ENCODE measurements at places on chromosomes 1 and 21. TPM values are rescaled to one million over a fixed set of nuclear protein-coding genes. Genes with fewer than 3 reads are reported as not detected.

Gene TFF3
- polyA plus RNA-seq = 4.5 TPM

DNA sequence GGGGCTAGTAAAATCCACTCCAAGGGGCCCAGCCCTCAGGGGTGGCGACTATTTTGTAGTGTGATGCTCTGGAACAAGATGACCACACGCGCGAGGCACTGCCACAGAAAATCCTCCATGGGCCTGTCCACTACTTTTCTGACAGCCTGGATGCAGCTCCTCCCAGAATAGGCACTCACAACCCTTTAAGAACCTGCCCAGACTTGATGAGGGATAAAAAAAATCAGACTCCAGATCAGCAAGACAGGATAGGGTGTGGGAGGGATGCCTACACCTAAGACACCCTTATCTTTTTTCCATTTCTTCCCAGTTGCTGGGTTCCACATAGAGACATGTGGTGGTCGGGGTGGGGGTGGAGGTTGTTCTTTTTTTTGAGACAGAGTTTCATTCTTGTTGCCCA is 33.5 kb downstream of the PCAT6 start:
- no peak for DNase-seq

DNA sequence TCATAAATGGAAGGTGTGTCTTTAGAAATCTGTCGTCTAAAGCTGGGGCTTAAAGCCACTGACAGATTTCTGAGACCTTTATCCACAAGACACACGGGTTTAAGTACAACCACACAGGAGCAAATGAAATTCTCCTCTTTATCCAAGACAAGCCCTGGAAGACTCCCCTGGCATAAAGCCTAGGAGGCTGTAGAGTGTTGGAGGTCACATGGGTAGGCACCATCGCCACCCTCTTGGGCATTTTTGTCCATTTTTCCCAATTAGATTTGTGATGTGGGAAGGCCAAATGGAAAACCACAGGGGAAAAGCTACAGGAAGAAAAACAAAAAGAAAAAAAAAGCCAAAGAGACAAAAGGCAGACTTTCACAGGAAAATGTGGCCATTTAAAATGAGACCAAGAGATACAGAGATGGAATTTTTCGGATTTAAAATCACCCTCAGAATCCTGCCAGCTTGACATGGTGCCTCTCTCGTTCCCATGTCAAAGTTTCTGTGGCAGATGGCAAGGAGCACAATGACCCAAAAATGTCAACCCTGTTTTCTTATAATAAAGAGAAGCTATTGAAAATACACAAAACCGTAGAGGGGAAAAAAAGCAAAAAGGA is 91.9 kb downstream of the PLD5 start:
- DNase-seq = no peak

Gene RO60
- polyA plus RNA-seq = 38.7 TPM

DNA sequence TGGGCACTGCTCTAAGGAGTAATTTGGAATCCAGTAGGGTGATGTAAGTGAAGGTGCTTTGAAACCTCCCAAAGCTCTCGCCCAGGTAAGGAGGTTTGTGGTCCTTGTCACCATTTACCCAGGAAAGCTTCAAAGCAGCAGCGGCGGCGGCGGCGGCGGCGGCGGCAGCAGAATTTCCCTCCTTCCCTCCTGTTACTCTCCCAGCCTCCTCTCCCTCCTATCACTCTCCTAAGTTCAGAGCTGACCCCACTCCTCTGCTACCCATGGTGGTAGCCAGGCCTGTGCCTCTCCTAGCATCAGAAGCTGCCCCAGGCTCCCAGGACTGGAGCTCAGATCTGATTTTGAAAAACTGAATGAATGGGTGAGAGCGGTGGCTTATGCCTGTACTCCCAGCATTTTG is 60.7 kb downstream of the ACBD3 start:
- DNase-seq = no peak

GRCh38 chr1:11979028-11979850 is 1.0 kb upstream of the MFN2 start:
- DNase-seq = no peak

DNA sequence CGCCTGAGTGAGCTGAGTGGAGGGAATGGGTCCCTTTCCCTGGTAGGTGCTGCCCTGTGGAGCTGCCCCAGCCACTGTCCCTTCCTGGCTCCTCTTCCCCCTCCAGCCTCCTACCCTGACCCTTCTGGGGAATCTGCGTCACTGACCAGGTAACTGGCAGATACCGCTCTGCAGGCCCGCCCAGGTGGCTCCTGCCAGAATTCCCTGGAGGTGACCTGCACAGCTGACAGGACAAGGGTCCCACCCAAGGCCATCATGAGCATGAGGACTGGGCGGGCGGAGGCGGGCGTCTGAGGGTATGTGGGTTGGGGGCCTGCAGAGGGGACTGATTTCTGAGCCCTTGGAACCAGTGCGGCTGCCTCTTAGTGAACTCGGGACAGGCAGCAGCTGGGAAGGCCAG is 32.5 kb downstream of the DHRS3 start:
- no peak for DNase-seq

Gene ARTN
- polyA plus RNA-seq = 1.2 TPM

DNA sequence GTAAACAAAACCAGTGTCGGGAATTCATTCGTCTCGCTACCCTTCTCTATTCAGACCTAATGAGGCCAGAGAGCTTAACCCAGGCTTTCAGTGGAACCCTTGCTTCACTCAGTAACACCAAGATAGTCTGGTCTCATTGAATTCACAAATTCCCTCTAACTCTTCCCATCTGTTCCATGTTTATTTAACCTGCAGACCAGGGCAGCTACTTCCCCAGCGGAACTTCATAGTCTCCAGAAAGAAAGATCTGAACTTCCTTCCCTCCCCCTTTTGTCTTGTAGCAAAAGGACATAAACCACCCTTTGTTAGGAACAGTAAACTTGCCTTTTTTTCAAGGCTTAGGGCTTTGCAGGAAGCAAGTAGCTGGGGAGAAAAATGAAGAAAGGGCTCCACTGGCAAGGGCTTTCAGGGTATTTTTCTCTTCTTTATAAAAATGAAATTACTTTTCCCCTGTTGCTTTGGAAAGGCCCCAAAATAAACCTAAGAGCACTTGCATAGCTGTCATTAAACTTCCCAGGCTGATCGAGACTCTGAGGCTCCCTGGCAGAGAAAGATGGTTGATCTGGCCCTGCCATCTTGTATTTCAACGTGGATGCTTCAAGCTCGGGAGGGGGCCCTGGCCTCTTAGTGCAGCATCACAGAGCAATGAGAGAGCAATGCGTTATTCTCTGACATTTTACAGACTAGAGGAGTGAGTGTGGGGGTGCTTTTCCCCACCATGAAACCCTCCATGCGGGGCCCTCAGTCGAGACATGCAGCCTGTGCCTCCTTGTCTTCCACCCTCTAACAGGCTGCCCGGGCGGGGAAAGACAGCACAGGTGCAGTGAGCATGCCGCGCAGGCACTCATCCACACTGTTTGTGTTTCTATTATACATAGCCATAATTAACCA is 30.0 kb downstream of the MIS18A start:
- no peak for DNase-seq

DNA sequence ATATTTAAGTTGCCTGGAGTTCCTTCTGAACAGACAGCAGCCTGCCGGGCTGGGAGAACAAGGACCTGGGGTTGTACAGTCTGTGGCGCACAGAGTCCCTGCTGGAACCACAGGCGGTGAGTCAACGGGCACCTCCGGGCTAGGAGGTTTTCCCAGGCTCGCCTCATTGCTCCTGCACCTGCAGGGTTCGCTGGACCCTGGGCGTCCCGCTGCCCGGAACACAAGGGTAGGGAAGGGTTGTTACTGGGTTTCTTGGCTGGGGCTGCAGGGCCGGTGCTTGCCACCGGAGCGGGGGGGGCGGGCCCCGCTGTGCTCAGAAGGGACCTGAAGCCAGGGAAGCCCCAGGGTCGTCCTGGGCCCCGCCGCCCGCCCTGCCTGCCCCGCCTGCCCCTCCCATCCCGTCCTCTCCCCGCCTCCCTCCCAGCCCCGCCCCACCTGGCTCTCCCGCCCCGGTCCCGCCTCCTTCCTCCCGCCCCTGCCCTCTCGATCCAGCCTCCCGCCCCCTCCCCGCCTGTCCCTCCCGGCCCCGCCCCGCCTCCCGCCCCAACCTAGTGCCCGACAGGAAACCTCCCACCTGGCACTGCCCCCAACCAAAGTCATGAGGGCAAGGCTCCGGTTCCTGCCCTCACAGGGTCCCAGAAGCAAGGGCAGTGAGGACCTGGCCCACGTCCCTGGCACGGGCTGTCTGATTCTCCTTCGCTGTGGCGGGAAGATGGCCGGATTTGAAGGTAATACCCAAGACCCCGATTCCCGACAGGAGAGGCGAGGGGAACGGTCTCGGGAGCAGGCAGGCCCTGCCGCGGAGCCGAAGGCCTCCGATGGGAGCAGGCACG is 6.8 kb downstream of the JMJD4 start:
- DNase-seq = peak; percentile 41

DNA sequence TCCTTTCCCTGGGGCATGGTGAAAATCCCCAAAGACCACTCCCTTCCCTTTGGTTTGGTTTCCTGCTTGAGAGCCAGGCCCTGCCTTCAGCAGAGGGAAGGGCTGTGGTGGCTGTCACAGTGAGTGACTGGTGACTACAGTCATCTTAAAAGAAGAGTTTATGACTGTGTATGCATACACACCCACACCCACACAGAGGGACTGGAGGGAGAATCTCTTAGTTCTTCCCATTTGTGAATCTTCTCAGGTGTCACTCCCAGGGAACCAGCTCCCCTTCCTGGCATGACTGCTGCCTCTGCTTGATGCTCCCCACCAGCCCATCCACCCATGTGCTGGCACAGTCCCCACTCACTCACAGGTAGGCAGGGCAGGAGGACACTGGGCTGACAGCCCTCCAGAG is 3.9 kb upstream of the KCNA2 start:
- no peak for DNase-seq

Gene ARHGAP30
- 2.1 TPM for polyA plus RNA-seq

DNA sequence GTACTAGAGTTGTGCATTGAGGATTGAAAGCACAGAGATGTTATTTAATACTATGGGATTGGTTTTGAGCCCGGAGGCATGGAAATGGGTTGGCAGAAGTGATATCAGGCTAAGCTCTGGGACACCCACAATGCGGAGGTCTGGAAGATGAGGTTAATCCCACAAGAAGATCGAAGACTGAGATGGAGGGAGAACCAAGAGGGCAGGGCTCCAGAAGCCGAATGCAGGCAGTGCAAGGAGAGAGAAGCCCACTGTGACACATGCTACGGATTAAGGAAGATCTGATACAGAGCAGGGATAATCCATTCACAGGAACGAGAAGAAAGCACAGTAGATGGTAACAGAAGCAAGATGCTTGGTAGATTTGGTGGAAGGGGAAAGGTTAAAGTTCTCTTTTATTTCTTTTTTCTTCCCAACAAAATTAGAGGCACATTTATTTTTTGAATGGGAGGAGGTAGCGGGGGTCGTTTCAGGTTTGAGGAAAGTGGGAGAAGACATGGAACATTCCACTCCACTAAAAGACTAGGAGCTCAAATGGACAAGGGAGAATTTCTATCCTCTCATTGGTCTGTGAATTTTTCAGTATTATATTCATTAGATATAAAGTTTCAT is 113.2 kb downstream of the NCAM2 start:
- DNase-seq = no peak

- DNase-seq = no peak
Measured at GRCh38 chr1:173400387-173400995, 76.6 kb upstream of the PRDX6 start.

DNA sequence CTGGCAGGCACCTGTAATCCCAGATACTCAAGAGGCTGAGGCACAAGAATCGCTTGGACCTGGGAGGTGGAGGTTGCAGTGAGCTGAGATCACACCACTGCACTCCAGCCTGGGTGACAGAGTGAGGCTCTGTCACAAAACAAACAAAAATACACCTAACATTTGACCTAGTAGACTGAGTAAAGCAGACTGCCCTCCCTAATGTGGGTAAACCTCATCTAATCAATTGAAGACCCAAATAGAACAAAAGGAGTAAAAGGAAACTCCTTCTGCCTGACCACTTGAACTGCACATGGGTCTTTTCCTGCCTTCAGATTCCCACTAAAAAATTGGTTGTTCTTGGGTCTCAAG is 19.0 kb upstream of the RBM15 start:
- no peak for DNase-seq

DNA sequence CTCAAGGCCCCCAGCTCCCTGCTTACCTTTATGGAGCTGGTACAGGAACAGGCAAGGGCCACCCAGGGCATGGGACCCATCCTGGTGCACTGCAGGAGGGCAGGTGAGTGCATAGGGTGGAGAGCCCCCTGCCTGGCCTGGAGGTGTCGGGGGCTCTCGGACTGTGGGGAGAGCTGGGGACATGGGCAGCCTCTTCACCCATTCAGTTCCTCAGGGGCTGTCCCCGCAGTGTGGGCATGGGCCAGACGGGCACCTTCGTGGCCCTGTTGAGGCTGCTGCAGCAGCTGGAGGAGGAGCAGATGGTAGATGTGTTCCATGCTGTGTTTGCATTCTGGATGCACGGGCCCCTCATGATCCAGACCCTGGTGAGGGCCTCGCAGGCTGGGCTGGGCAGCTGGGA is 7.3 kb upstream of the LGR6 start:
- DNase-seq = no peak
